ENCODE measurements at places on chromosomes 1 and 21.

DNA sequence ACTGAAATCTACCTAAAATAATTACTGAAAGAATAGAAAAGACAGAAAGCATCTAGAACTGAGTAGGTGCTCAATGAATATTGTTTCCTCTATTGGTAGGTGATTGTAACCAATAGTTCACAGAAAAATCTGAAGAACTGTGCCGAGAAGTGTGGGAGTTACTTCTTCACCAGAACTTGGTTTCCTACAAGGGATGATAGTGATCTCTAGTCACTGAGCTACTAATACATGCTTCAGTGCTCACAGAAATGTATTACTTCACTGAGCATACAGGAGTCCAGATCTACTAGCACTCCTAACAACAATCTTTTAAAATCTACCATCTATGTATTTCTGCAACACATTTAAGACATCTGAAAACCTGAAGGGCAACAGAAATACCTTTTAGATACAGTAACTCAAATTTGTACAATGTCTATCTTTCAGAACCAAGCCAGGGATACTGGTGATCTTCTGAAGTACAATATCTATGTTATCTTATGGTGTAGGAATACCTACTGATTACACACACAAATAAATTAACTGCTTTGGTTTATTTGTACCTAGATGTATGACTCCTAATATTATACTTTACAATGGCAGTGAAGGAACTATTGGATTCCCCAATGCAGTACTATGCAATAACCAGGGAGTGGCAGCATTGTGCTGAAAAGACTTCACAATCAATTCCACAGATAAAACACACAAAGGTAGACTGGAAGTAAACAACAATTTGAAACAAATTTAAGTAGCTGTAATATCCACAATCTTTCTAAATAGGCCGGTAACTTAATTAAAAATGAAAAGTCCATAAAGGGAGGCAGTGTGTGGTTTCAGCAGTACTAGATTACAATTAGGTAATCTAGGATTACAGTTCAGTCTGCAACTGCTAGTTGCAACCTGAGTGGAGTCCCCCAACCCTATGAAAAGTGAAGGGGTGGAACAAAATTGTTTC is 243.0 kb downstream of the SLC45A1 start:
- DNase-seq, result peak; percentile 50

DNA sequence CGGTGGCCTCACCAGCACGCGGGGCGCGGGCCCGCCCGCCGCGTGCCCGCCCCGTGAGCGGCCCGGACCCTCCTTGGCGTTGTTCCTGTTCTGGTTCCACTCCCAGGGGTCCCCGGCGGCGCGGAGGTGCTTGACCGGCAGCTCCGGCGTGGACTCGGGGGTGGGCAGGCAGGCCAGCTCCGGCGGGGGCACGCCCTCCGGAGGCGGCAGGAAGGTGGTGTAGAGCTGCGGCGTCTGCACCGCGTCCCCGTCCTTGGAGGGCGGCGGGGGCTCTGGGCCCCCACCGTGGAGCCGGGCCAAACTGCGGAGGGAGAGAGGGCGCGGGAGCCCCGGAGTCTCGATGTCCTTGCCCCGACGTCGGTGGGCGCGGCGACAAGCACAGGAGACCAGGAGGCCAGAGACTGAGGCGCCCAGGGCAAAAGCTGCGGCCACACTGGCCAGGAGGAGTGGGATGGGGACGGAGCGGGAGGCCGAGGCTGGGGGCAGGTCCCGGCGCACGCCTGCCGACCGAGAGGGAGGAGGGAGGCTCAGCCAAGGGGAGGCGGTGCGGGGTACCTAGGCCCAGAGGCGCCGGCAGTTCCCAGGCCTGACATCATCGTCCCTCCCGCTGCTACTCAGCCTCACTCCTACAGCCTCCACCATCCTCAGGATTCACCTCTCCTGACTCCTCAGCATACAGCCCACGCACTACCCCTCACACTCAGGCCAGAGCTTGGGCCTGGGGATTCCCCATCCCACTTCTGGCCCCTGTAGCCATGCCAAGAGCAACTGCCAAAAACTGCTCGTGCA is 13.2 kb downstream of the SEMA6C start:
- DNase-seq, result no peak

- no peak for DNase-seq
These were observed 7.7 kb upstream of the HPCA start for GRCh38 chr1:32878637-32879041.

DNA sequence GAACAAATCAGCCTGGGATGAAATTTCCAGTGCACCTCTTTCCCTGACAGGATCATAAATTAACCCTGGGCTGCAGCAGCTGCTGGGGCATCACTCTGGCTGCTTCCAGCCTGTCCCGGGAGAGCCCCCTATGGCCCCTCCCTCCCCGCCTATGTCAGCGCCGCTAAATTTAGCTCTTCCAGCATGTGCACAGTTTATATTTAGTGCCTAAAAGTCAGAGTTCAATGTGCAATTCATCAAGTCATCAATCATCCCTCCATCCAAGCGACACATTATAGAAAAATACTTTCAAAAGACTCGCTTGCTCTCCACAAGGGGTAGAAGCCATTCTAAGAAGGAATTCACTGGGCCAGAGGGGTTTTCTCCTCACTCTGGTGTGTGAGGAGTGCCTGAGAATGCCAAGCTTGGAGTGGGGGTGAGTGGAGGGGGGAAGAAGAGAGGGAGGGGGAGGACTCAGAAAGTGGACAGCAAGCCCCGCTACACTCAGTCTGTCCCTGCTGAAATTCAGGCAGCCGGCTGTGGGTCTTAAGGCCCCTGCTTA is 37.4 kb downstream of the XCL1 start:
- no peak for DNase-seq

DNA sequence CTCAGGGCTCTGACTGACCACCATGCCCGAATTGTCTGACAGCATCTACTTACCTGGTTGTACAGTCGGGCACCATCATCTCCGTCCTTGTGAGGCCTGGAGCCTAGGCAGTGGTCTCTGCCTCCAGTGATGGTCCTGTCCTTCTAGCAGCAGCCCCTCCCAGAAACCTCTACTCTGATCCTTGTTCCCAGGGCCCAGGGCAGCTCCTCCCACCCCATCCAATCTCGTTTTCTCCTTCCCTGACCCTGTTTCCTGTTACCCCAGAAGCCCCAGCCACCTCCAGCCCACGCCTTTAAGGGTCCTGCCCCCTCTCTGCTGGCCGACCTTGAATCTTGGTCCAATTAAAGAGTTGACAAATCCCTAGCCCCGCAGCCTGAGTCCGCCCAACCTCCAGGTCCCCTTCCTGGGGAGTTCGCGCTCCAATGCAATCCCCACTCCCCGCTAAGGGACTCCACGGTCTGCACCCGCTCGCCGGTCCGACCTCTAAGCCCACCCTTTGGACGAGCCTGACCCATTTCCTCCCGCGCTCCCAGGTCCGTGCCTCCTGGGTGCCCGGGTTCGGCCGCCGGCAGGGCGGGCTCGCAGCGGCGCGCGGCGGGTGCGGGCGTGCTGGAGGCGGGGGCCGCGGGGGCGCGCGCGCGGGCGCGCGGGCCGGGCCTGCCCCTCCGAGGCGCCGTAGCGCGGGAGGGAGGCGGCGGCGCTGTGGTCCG is at the start of gene B4GALT2:
Gene B4GALT2, plus strand, starts transcription at position 660 of the 710 bp plus-strand sequence. CDS start 1,951 bp downstream, outside the sequence.
- peak; percentile 26 for DNase-seq

DNA sequence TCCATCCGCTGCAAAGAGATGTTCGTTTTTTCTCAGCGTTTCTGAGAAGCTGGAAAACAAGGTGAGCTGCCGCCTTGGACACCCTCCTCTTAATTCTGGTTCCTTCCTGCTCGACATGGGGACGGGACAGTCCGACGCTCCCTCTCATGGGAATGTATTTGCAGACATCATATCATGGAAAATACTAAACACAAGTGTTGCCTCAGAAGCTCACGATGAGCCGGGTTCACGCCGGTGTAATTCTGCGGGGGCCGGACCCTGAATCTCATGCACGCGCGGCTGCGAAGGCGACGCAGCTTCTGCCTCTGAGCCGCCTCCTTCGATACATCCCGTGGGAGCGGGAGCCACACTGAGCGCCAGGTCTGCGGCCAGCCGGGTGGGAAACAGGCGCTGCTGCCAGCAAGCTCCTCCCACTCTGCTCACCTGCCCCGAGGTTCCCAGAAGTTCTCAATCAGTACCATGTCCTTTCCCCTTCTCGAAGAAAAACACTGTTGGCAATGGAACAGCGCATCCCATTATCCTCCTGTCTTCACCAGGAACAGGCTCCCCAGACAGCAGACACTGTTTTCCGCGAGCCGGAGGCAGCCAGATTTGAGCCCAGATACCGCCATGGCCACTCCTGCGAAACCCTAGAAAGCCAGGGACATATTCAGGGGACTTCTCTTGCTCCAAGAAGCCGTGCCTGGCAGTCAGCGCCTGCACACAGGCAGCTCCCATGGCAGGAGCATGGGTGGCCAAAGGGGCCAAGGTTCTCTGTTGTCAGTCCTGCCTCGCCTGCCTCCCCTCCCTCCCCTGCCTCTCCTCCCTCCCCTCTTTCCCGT is 98.0 kb downstream of the WDR4 start:
- DNase-seq, result no peak

DNA sequence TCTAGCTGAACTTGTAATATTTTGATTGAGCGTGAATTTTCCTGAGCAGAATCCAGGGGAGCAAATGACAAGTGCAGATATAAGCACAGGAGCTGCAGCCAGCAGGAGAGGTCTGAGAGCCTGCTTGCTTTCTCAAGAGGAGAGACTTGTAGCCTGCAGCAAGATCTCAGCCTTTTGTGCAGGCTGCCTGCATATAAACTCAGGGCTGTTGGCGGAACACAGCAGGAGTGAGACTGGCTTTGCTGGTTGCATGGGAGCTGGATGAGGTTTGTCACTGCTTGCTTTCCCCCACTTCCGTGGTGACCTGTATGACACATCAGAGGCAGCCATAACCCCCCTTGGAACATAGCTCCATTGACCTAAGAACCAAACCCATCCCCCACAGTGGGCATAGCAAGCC is 725.4 kb upstream of the RGS18 start:
- DNase-seq, result no peak

GRCh38 chr21:40507978-40508377 is 339.0 kb downstream of the DSCAM start:
- no peak for DNase-seq

DNA sequence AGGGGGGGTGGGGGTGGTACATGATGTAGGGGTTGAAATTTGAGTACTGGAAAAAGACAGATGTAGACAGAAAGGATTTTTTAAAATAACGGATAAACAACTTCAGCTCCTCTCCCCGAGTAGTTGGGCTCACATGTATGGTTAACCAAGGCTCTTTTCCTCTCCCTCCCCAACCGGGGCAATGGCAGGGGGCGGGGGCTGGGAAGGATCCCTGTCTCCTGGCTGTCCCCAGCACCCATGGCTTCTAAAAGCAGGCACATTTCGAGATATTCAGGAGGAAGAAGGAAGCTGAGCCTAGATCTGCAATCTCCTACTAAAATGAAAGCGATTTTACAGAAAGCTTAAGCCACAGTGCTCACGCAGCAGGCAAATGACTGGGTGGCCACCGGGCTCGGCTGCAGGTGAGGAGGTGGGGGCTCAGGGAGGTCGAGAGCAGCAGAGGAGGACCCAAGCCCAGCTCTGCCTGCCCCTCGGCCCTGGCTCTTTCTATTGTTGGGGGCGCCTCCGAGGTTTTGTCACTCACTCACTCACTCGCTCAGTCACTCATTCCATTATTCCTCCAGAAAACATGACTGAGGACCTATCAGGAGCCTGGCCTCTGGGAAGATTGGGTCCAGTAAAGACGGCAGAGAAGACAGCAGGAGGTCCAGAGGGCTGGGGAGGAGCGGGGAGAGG is 573.3 kb downstream of the PTPRU start:
- no peak for DNase-seq

DNA sequence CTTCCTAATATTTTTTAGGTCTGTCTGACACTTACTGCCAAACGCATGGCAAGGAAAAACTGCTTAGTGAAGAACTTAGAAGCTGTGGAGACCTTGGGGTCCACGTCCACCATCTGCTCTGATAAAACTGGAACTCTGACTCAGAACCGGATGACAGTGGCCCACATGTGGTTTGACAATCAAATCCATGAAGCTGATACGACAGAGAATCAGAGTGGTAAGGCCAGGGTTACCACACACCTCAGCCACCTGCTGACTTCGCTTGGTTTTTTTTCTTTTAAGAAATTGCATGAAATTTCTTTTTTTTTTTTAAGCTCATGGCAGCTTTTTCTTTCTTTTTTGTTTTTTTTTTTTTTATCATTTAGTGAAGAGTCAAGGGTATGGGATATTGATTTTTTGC is 17.2 kb downstream of the ATP1A1 start:
- no peak for DNase-seq

DNA sequence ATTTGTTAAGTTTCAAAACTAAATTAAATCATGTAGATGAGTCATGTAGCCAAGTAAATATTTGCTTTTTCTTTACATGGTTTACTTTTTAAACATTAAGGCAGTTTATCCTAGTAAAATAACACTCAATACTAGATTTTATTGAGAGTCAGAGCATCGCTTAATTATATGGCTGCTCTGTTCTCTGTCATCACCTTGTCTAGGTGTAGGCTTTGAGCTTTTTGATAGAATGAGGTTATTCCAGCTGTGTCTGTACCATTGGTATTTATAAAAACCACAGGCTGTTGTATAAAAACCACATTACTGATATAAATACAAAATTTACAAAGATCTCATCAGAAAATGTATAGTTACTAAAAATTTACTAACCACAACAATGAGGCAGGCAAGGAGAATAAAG is 42.5 kb upstream of the GPR52 start:
- no peak for DNase-seq

DNA sequence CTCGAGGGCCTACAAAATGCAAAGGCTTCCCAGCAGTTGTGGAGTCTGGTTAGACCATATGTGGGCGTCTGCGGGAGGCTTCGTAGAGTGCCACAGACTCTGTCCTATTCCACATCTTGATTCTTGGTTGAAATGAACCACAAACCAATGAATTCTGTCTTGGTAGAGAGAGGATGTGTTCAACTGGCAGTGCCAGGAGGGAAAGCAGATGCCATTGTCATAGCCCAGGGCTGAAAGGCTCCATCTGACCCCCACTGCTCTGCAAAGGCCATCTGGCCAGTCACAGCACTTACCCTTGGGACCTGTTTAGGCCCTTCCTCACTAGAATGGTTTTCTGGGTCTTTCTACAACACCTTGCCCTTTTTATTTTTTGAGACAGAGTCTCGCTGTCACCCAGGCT is 22.1 kb downstream of the ACOT11 start:
- DNase-seq, result no peak

DNA sequence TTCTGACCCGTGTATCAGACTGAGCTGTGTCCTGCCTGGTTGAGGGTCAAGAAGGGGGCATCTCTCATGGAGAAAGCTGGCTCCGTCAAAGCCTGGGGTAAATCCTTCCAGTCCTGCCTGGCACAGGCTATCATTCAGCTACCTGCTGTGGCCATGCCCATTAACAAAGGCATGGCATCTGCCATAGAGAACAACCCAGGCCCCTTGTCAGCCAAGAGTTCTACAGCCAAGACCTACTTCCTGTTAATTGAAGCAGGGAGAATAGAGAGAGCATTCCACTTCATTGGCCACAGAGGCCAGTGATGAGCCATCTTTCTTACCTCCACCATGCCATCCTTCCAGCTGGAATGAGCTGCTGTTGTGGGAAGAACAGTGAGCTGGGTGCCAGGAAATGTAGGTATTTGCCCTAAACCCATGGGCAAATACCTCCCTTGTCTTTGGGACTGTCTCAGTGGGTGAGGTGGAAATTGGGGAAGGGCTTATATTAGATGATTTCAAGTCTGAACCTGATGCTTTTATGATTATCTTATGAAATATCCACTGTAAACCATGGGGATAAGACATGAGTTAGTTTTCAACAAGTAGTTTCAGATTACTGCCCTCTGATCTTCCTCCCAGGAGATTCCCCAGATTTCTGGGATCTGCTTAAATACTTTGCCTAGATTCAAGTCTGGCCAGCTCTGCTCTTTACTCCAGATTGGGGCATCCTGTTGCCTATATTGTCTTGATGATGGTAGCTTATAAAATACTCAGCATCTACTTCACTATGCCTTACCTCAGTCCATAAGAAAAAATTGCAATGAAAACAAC is 11.2 kb upstream of the KCNQ4 start:
- DNase-seq, result no peak

All from iris pigment epithelial cell (primary cell).